ENCODE measurements at places on chromosomes 3 and 15. TPM values are rescaled to one million over a fixed set of nuclear protein-coding genes. Genes with fewer than 3 reads are reported as not detected.

Gene EPHA3
- 22.1 TPM for total RNA-seq

Gene GJD2
- total RNA-seq, result not detected

Gene HESX1
- total RNA-seq, result 0.98 TPM

Gene ERC2
- total RNA-seq, result 12.2 TPM

Gene MOBP
- not detected for total RNA-seq

Gene MEGF11
- 1.0 TPM for total RNA-seq

Gene KLHDC8B
- 45.2 TPM for total RNA-seq

GRCh38 chr3:65758876-65759598 lies 279.7 kb downstream of the MAGI1 start:
- no peak overlapping the region for H3K27ac ChIP-seq
- peak overlapping the region; percentile 39 for H3K4me3 ChIP-seq
- peaks cover 55% of the 10 kb centered on the region for H3K4me1 ChIP-seq

GRCh38 chr3:87795701-87796100 lies 263.1 kb downstream of the CGGBP1 start:
- H3K27ac ChIP-seq, result no peak overlapping the region
- no peak for DNase-seq
- no peak overlapping the region for H3K4me3 ChIP-seq
- peaks cover 65% of the 10 kb centered on the region for H3K27me3 ChIP-seq

DNA sequence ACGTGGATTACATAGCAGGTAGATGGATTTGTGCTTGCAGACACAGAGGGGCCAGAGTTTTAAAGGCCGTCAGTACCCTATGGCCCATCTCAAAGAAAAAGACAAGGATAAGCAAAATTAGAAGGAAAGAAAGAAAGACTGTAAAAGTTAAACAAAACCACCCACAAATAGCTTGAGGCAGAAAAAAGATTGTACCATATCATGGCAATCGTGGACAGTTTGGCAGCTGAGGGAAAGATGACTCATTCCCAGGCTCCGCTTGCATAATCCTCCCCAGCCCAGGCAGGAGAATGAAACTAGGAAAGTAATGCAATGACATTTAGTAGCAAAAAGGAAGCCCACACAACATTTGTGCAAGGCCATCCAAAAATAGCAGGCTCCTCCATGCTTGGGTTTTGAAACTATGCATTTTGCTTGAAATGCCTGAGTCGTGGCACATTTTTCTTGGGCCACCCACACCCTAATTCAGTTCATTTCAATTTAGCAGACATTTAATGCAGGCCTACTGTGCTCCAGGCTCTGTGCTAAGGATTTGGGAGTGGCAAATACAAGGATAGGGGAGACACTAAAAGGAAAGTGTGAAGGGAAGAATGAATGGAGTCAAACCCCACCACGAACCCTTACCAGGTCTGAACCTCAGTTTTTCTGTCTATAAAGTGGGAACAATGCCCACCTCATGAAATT lies 40.9 kb upstream of the SMAD3 start:
- no peak for DNase-seq
- H3K27ac ChIP-seq, result no peak overlapping the region
- H3K36me3 ChIP-seq, result no peaks in the 10 kb centered on the region
- peaks cover under 1% of the 10 kb centered on the region for H3K27me3 ChIP-seq
- H3K4me3 ChIP-seq, result no peak overlapping the region
- H3K4me1 ChIP-seq, result peaks cover 13% of the 10 kb centered on the region

GRCh38 chr3:48561045-48561736 lies 2.4 kb downstream of the UCN2 start:
- peak overlapping the region; percentile 80 for H3K4me3 ChIP-seq
- no peaks in the 10 kb centered on the region for H3K36me3 ChIP-seq
- H3K4me1 ChIP-seq, result peaks cover 52% of the 10 kb centered on the region

GRCh38 chr3:37032961-37033360 lies 39.6 kb downstream of the MLH1 start:
- H3K4me1 ChIP-seq, result no peaks in the 10 kb centered on the region
- no peaks in the 10 kb centered on the region for H3K27me3 ChIP-seq
- H3K27ac ChIP-seq, result no peak overlapping the region

DNA sequence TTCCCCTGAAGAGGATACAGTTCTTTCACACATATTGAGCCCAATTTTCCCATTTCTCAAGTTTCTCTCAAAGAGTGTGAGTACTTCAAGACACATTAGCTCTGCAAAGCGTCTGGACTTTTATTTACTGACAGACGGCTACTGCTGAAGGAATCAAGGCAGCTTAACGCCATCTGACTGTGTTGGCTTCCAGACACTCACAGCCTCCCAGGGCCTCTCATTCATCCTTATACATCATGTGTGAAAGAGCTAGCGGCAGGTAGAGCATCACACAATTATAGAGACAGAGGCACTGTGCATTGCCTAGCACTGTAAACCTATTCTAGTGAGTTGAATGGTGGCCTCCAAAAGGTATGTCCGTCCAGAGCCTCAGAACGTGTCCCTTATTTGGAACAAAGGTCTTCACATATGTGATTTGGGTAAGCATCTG lies 284.1 kb upstream of the STT3B start:
- no peak overlapping the region for H3K4me3 ChIP-seq
- peaks cover 22% of the 10 kb centered on the region for H3K4me1 ChIP-seq
- no peaks in the 10 kb centered on the region for H3K36me3 ChIP-seq
- H3K27me3 ChIP-seq, result no peaks in the 10 kb centered on the region
- no peak for DNase-seq
- H3K27ac ChIP-seq, result no peak overlapping the region

- H3K4me3 ChIP-seq, result no peak overlapping the region
- H3K4me1 ChIP-seq, result peaks cover 24% of the 10 kb centered on the region
- no peak for DNase-seq
Measured at GRCh38 chr3:117788061-117788460, 1078.5 kb downstream of the TUSC7 start.

GRCh38 chr3:172711454-172711795 lies 558 bp upstream of the NCEH1 start:
- no peaks in the 10 kb centered on the region for H3K36me3 ChIP-seq
- H3K27ac ChIP-seq, result peak overlapping the region; percentile 61
- DNase-seq, result no peak
